ENCODE measurements at places on chromosomes 13 and 19.

DNA sequence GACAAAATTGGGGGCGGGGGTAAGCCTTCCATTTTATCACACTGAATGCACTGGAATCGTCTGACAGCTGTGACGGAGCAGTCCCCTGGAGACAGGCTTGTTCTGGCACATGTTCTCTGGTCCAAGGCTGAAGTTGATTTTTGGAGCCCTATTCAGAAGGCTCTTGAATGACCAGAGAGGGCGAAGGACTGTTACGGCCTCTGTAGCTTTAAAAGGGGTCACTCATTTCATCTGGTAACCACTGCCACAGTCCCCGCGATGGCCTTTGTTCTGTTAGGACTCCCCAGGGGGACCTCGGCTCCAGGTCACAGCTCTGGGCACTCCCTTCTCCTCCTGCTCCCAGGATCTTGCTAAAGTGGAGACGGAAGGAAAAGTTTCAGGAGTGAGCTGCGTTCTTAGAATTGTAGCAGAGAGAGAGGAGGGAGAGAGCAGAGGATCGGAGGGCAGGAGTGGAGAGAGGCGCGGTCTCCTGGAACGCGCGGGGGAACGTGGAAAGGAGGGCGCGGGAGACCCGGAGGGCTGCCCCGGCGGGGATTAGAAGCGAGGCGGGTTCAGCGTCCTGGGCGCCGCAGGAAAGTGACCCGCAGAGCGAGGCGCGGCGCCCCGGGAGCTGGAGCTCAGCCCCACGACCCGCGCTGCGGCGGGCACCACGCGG lies 134.3 kb upstream of the MYO16 start:
- DNase-seq, result no peak

DNA sequence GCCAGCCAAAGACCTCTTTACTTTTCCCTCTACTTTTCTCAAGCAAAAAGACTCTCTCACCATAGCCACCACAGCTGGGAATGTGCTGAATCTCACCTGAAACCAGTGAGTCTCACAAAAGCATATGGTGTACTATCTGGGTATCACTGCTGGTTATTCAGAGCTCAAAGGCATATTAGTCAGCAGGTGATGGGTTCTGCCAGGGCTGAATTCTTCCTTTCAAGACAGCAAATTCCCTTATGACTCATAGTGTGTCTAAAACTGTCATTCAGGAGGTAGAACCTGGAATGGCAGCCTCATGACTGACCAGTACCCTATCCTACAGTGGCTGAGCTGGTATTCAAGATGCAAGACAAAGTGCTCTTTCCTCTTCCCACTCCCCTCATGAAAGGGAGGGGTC lies 2859.1 kb downstream of the PCDH9 start:
- DNase-seq, result peak; percentile 19

- no peak for DNase-seq
These were observed 497.7 kb downstream of the FGF9 start for GRCh38 chr13:22168437-22169190.

GRCh38 chr19:2303211-2303798 lies 4.6 kb downstream of the LINGO3 start:
- DNase-seq, result no peak

DNA sequence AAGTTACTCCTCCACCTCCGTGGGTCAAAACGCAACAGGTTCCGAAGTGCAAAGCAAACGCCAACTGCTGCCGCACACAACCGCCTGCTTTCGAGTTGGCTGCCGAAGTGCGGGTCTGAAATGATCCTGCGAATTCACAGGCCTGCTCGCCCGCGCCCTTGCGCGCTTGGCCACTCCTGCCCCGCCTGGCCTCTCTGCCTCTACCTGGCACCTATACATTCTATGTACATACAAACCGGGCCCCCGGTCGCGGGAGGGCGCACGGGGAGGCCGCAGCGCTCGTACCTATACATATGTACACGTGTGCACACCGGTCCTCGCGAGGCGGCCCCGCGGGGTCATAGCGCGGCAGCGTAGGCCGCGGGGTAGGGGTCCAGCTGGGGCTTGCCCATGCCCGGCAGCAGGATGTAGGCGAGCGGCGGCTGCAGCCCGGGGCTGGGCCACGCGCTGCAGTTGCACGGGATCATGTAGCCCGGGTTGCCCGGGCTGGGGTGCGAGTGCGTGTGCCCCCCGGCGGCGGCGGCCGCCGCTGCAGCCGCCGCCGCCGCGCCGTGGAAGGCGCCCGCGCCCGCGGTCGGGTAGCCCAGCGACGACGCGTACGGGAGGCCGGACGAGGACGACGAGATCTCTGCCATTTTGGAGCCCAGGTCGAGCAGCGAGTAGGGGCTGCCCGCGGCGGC lies 1.3 kb downstream of the SOX21 start:
- DNase-seq, result no peak

DNA sequence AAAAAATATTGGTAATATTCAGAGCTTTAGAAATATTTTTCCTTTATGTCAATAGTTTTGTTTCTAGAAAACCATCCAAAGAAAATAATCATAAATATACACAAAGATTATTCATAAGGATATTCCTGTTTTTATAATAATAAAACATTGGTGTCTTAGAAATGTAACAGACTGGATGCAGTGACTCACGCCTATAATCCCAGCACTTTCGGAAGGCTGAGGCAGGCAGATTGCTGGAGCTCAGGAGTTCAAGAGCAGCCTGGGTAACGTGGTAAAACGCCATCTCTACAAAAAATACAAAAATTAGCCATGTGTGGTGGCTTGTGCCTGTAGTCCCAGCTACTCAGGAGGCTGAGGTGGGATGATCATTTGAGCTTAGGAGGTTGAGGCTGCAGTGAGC lies 106.8 kb downstream of the DHRS12 start:
- peak; percentile 23 for DNase-seq

DNA sequence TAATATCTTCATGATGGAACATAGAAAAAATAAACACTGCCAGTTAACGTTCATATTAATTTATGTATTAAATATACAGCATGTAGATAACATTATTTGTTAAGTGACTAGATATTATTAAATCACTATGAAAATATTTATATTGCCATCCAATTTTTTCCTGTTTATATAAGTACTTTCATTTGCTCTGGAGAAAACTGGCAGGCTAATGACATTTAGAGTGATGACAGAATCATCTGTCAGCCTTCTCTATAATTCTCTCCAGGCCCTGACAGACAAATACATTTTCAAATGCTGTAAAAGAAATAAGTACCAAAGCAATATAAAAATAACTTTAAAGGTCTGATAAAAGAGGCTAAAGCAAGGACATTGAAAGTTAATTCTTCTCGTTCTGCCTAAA lies 2556.7 kb upstream of the PCDH20 start:
- no peak for DNase-seq

DNA sequence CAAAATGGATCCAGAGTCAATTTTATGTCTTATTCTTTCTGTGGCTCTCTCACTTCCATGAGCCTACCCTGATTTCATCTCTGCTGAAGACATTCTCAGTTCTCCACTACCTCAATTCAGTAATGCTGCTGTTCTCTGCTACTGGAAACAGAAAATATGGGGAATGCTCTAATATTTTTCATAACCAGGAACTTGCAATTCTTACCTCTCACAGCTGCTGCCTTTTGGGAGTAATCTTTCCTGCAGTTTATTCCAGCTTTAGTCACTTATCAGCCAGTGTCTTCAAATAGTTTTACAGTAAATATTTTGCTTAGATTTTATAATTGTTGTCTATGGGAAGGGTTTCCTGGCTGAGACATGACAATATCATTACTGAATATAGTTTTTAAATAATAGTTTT lies 145.1 kb upstream of the UFM1 start:
- no peak for DNase-seq

DNA sequence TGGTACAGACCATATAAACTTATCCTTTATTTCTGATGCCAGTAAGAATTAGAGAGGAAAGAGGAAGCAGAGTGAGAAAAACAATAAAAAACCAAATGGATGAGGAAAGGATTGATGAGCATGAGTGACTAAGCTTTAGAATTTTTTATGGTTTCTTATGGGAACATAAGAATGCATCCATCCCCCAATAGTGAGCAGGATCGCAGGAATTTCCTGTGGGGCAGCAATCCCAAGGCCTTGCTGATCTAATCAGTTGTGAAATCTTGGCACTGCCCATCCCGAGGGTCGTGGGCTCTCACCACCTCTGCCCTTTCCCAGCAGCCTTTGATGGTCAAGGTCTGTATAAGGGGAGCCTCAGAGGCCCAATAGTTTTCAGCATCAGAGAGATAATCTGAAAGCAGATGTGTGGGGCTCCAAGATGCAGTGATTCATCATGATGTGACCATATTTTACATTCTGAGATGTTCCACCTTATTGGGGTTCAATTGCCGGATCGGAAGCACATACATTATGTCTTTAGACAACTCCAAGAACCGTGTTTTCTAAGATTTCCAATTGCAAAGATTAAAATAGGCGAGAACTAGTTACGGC lies 222.1 kb downstream of the DNAJC15 start:
- peak; percentile 94 for DNase-seq

- peak; percentile 29 for DNase-seq
These were observed 6.0 kb upstream of the BSG start for GRCh38 chr19:566403-566802.

- no peak for DNase-seq
These were observed 782 bp downstream of the EPN1 start for GRCh38 chr19:55675661-55676354.

GRCh38 chr19:31538879-31539278 lies 189.6 kb upstream of the TSHZ3 start:
- no peak for DNase-seq

GRCh38 chr13:112679932-112680677 lies 9.7 kb upstream of the ATP11A start:
- no peak for DNase-seq

- no peak for DNase-seq
These were observed 11.9 kb downstream of the LRFN1 start for GRCh38 chr19:39308531-39309304.

- no peak for DNase-seq
These were observed 323.0 kb downstream of the NDFIP2 start for GRCh38 chr13:79803989-79804388.

- no peak for DNase-seq
These were observed 113.2 kb downstream of the STARD13 start for GRCh38 chr13:33172400-33172799.

DNA sequence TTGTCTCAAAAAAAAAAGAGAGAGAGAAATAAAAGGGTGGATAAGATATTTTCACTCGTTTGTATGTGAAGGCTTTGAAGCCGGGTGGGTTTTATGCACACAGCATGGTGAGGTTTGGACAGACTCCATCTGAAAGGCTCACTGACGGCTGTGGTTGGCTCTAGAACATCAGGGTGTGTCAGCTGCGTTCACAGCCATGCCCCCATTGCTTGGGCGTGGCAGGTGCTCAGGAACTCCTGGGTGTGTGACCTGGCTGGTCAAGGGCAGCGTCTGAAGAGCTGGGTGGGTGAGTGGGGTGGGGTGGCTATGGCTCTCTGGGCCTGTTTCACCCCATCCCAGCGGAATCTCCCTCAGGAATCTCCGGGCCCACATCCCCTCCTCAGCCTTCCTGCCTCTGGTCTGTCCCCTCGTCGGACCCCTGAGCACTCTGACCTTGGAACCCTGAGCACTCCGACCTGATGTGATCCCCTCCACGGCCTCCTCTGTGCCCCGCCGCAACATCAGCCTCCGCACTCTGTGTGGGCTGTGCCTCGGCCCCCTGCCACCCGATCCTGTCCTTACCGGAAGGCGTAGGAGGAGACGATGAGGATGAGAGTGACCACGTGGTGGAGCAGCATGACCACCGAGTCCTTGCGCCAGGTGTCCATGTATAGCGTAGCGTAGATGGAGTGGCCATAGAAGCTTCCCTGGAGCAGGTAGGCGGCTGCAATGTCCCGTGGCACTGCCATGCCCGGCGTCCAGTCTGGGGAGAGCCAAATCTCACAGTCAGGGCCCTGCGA lies 12.2 kb downstream of the CERS1 start:
- no peak for DNase-seq

GRCh38 chr13:42048342-42048683 lies at the start of gene DGKH:
TSS of gene DGKH (plus strand) at chr13:42048648. CDS start at chr13:42048774, 126 bp downstream.
- no peak for DNase-seq

- DNase-seq, result peak; percentile 73
These were observed 2.4 kb downstream of the GADD45B start for GRCh38 chr19:2478278-2478755.

DNA sequence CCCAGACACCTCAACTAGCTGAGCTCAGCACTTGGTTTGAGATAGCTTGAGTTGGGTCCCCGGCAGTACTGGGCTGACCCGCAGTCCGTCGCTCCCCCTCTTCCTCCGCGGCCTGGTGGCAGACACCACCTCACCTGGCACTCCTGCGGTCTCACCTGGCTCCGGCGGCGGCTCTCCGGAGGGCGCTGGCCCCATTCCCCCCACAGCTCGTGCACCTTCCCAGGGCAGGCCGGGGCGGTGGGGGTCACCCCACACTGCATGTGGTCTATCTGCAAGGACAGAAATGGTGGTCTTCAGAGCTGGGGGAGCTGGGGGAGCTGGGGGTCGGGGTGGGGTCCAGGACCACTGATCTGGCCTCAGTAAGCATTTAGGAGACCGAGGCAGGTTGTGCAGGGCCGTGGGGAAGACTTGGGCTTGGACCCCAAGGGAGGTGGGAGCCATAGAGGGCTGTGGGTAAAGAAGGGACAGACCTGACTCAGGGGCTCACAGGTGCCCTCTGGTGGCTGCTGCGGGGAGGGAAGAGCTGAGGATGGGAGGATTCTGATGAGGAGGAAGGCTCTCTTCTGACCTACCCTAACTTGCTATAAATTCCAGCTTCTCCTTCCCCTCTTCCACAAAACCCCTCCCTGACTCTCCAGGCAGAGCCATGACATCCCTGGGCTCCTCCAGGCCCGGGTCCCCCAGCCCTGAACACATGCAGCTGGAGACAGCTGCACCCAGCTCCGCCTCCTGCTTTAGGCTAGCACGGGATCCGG lies 6.7 kb upstream of the PLIN4 start:
- peak; percentile 26 for DNase-seq

- no peak for DNase-seq
These were observed 8.6 kb downstream of the LRRC4B start for GRCh38 chr19:50559636-50560035.

GRCh38 chr19:38384209-38385027 lies 3.4 kb downstream of the GGN start:
- DNase-seq, result peak; percentile 32

GRCh38 chr13:23593148-23593547 lies 22.9 kb downstream of the TNFRSF19 start:
- DNase-seq, result peak; percentile 34

- DNase-seq, result peak; percentile 24
These were observed 1672.6 kb upstream of the PCDH20 start for GRCh38 chr13:63088226-63088625.

- DNase-seq, result no peak
These were observed 73.1 kb downstream of the ERICH6B start for GRCh38 chr13:45542391-45542790.

DNA sequence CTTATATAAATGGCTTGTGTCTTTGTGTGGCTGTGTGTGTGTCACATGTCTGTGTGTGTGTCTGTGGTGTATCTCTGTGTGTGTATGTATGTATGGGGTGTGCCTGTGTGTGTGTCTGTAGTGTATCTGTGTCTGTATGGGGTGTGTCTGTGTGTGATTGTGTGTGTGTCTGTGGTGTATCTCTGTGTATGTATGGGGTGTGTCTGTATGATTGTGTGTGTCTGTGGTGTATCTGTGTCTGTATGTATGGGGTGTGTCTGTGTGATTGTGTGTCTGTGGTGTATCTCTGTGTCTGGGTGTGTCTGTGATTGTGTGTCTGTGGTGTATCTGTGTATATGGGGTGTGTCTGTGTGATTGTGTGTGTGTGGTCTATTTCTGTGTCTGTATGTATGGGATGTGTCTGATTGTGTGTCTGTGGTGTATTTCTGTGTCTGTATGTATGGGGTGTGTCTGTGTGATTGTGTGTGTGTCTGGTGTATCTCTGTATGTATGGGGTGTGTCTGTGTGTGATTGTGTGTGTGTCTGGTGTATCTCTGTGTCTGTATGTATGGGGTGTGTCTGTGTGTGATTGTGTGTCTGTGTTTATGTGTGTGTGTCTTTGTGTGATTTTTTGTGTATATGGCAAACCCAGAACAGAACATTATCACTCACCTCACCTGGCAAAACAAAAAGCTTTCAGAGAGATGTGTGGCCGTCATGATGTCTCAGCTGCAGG lies 56.1 kb upstream of the MCF2L start:
- DNase-seq, result no peak
